Spinal cord (tissue), 10 donors: ENCODE measurements at places on chromosomes 5 and 9.
A peak's percentile ranks its signal among the peaks of the same experiment; 100 is the strongest.

GRCh38 chr9:34689512-34689911, 1.6 kb downstream of the CCL19 start:
- no peak for DNase-seq

GRCh38 chr9:29691758-29692407, 2118.6 kb upstream of the C9orf72 start:
- no peak for DNase-seq

- peak; percentile 35 for DNase-seq
These were observed 12.3 kb downstream of the ARSB start for GRCh38 chr5:78972654-78973428.

DNA sequence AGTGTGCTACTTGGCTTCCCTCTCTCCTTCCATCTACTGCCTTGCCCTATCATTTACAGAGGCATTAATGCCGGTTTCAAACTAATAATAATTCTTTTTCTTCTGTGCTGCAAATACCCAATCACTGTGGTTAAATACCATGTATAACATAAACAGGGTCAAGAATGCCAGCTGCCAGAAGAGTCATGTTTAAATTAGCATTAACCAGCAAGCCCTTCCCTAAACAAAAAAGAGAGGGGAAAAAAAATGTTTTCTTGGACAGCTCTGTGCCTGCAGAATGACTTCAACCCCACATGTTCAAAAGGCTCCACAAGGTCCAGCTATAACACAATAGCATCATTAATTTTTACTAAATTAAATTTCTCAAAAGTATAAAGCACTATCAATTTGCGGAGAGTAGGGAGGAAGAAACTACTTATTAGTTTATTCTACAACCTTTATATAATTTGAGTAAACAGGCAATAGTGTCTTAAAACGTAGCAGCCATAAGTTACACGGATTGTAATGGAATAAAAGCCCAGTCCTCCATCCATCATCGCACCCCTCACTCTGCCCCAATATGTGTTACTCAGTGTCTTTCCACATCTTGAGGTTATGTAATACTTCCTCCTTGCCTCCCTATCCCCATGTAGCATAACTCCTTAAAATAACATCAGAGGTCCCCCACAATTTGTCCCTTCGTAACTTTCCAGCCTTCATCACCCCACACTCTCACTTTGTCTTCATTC, 3.9 kb downstream of the LPAR1 start:
- no peak for DNase-seq

- DNase-seq = no peak
These were observed 7.3 kb downstream of the CORO2A start for GRCh38 chr9:98185021-98185567.

GRCh38 chr5:142307146-142307890, 17.5 kb downstream of the SPRY4 start:
- no peak for DNase-seq

DNA sequence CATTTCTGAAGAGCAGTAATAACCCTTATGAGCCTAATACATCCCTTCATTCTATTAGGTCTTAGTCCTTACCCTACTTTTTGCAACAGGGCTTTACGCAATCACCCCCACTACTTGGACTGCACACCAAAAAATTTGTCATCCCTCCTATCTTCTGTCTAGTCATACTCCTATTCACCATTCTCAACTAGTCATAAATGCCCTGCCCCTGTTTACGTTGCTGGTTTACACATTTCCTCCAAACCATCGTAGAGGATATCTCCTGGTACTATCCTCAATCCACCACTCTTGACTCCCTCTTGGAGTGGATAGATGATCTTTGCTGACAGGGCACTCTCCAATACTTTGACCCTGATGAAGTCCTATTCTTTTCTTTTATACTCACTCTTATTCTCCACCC, 98.2 kb upstream of the CCNG1 start:
- DNase-seq = no peak

DNA sequence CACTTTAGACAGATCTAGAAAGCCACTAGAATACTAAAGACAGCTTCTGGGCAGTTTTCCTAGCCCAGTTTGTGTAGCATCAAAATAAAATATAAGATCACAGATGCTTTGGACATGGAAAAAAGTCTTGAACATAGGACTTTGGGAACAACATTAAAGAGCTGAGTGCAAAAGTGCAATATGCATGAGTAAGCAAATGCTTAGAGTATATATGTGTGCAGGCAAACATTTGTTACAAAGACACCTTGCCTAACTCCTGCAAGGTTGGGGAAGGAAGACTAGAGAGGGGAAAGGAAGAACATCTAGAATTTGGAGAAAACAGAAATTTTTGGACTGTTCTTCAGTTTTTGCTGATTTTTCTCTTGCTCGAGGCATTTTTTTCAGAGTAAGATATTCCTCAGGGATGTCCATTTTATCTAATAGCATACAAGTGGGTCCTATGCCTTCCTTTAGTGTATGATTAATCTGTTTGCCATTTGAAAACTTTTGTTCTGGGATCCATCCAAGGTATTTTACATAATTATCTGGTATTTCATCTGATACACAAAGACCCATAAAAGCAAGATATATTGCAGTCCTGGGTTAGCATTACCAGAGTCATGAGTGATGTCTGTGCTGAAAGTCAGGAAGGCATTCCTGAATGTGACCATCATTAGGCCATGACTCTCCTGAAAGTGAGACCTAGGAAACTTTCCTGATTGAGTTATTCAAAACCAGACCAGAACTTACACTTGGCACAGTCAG, 142.0 kb upstream of the RGMB start:
- no peak for DNase-seq

GRCh38 chr5:149608936-149609545, 27.7 kb downstream of the ARHGEF37 start:
- DNase-seq = no peak

GRCh38 chr5:53166183-53166495, 56.6 kb upstream of the MOCS2 start:
- peak; percentile 70 for DNase-seq

- DNase-seq = peak; percentile 3
These were observed 30.9 kb upstream of the SLC46A2 start for GRCh38 chr9:112921549-112921948.

DNA sequence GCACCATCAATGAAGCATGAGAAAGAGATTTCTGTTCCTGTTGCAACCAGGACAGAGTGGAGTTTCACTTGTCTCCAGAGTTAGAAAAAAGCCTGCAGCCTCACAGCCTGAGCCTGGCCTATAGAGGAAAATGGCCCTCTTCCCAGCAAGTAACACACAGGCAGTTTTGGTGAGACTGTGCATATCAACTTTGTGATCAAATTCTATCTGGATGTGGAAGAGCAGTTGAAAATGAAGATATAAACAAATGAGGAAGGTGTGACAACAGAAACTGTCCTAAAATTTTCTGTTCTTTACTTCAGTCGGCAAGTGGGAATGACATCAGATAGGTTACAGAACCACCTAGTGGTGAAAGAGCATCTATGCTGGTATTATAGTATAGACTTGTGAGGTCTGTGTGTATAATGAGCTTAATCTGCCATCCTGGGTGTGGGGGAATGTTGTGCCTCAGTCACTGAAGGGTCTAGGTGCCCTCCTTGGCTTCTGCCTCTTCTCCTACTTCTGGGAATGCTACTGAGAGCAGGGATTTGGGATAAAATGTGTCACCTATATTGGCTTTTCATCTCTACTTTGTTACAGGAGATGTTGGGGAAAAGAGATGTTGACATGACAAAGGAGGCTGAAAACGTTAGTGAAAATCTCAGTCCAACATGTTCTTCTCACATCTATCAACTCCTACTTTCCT, 28.2 kb downstream of the YIPF5 start:
- DNase-seq = peak; percentile 33

DNA sequence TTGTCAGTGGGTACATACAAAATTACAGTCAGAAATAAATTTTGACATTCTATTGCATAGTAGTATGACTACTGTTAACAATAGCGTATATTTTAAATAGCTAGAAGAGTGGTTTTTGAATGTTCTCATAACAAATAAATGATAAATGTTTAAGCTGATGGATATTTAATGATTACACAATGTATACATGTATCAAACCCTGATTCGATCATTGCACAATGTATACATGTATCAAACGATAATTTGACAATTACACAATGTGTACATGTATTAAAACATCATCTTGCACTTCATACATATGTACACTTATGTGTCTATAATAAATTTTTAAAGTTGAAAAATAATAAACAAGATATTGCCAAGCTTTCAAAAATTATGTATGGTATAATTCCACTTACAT, 87.7 kb downstream of the CDH18 start:
- DNase-seq = no peak

GRCh38 chr5:61790678-61791077, 458.6 kb downstream of the ZSWIM6 start:
- DNase-seq = no peak

- DNase-seq = no peak
These were observed 39.8 kb downstream of the ADRA1B start for GRCh38 chr5:159956074-159956473.

GRCh38 chr5:33276628-33276950, 164.2 kb upstream of the TARS1 start:
- no peak for DNase-seq

GRCh38 chr5:68476854-68477253, 261.3 kb downstream of the PIK3R1 start:
- no peak for DNase-seq

- peak; percentile 69 for DNase-seq
These were observed 43.4 kb upstream of the IL17B start for GRCh38 chr5:149422366-149423048.

GRCh38 chr5:181187500-181188213, 17.3 kb downstream of the TRIM7 start:
- peak; percentile 84 for DNase-seq

GRCh38 chr5:143713047-143714003, 98.6 kb upstream of the HMHB1 start:
- DNase-seq = no peak

- no peak for DNase-seq
These were observed 80.9 kb downstream of the ADAMTS16 start for GRCh38 chr5:5220901-5221631.

GRCh38 chr9:18799428-18799827, 233.6 kb downstream of the SAXO1 start:
- DNase-seq = no peak

DNA sequence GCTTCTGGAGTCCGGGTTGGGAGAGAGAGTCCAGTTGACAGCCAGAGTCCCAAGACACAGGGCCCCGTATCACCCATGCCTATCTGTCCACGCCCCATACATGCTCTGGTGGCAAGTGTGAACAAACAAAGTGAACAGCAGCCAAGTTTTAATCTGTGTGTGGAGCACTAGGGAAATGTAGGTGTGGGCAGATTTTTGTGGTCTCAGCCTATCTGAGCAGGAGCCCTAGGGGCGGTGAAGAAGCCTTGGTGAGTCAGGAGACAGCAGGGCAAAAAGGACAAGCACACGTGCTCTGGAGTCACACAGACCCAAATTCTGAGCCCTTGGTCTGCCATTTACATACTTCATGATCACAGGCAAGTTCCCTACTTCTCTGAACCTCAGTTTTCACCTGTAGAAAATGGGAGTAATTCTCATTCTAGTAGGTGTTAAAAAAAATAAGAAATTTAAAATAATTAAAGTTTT, 23.2 kb downstream of the EGR1 start:
- DNase-seq = no peak

DNA sequence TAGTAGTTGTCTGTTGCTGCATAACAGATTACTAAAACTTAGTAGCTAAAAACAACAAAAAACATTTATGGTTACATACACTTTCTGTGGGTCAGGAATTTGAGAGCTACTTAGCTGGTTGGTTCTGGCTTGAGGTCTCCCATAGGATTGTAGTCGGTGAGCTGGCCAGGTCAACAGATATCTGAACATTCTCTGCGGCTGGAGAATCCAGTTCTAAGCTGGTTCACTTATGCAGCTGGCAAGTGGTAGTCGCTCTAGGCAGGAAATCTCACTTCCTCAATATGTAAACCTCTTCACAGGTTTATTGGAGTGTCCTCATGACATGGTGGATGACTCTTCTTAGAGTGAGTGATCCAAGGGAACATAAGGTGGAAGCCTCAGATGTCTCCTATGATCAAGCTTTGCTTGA, 65.7 kb upstream of the TNFAIP8 start:
- no peak for DNase-seq

GRCh38 chr9:87776481-87777379, 50.8 kb downstream of the CTSL start:
- no peak for DNase-seq

DNA sequence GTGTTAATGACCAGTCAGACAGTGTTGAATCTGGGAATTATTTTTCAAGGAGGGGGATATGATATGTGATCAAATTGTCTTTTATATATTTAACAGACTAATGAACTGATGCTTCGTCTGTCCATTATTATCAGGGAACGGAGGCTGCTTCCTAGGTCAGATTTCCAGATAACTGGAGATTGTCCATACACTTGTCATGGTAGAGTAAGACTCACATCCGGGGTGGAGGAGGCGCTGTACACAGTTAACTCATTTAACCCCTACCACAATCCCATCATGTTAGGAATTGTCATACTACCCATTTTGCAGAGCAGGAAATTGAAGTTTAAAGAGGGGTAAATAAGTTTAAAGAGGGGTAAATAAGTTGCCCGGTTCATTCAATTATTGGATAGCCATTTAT, 55.9 kb downstream of the ARHGAP26 start:
- no peak for DNase-seq

DNA sequence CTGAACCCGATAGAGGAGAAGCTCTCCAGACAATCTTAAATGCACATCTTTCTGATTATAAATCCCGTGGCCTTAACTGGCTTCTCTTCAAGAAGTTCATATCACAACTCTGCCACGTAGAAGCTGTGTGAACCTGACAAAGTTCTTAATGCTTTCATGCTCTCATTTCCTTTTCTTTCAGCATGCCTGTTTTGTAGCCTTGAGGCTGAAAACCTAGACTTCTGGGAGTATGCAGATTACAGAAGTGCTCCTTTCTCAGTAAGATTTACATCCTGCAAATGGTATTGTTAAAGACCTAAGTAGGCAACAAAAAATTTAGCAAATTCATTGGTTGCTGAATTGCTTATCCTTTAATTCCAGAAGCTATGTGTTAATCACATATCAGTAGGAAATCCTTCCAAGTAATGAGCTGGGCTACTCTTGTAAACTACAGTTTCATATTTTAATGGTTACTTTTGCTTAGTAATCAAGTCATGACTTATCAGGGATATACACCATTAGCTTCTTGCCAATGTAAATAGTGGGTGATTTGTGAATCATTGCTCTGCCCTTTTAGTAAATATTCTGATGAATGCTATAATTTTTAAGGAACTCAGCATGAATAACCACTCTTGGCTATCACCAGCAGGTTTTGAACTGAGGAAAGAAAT, 334.7 kb downstream of the FBXL7 start:
- DNase-seq = no peak

GRCh38 chr5:36070687-36071571, 4.2 kb upstream of the UGT3A2 start:
- DNase-seq = no peak

- no peak for DNase-seq
These were observed 4.7 kb downstream of the VAV2 start for GRCh38 chr9:133987446-133987788.

DNA sequence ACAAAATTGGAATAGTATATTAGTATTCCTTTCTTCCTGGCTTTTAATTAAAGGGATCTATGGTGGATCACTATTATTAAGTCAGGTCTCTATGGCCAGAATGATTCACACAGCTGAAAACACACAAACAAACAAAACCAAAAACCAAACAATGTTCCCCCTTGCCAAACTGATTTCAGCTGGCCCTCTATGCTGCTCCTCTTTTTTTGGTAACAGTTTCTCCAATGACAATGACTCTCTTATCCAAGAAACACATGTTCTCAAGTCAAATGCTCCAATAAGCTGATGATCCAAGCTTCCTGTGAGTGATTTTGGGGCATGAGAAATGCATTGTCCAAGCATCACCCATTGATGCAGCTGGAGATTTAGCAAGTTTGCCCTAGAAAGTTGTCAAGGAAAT, 193.4 kb upstream of the TUT7 start:
- no peak for DNase-seq

- no peak for DNase-seq
These were observed 60.0 kb downstream of the PRRC1 start for GRCh38 chr5:127577458-127577857.
